ENCODE measurements at places on chromosomes 6 and 20.

DNA sequence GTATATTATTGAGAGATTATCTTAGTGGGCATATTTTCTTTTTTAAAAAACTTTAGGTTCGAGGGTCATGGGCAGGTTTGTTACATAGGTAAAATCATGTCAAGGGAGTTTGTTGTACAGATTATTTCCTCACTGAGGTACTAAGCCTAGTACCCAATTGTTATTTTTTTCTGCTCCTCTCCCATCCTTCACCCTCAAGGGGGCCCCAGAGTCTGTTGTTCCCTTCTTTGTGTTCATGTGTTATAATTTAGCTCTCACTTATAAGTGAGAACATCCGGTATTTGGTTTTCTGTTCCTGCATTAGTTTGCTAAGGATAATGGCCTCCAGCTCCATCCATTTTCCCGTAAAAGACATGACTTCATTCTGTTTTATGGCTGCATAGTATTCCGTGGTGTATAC is 247.9 kb upstream of the RAB32 start:
- no peak for DNase-seq

DNA sequence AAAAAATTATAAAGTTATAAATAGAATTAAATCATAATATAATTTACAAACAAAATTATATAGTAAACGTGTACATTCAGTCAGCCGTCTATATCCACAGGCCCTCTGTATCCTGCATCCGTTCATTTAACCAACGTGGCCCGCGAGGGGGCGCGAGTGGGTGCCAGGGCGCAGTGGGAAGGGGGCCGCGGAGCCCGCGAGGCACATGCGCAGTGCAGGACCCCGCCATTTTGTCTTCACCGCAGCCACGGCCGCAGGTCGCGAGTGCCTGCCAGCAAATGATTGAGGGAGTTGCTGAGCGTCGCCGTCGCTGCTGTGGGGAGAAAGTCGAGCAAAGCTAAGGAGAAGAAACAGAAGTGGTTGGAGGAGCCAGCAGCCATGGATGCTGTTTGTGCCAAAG is 53.4 kb upstream of the ECI2 start:
- DNase-seq, result no peak

DNA sequence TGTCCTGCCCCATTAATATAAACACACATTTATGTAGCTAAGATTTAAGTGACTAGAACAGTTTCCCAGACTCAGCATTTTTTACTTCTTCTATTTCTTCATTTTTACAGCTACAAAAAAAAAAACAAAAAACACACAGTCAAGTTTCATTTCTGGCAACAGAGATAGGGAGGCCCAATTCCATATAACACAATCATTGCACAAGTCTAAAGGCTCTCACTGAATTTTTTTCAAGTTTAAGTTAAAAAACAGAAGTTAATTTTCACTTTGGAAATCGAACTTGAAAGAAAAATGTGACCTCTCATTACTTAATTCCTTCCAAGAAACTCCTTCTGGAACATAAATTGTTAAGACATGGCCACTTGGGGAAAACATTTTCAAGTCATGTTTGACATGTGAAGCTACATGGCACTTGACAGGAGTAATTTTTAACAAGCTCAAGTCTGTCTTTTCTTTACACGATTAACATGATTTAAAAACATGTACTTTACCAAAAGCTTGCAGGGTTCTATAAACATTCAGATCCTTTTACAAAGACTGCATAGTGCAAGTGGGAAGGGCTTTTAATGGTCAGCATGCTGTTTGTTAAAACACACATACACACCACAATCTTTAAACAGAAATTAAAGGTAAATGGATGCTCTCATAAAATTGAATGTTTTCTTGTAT is 100.1 kb upstream of the CCDC28A start:
- DNase-seq, result no peak

- peak; percentile 64 for DNase-seq
These were observed 2.3 kb upstream of the OCSTAMP start for GRCh38 chr20:46552460-46553420.

DNA sequence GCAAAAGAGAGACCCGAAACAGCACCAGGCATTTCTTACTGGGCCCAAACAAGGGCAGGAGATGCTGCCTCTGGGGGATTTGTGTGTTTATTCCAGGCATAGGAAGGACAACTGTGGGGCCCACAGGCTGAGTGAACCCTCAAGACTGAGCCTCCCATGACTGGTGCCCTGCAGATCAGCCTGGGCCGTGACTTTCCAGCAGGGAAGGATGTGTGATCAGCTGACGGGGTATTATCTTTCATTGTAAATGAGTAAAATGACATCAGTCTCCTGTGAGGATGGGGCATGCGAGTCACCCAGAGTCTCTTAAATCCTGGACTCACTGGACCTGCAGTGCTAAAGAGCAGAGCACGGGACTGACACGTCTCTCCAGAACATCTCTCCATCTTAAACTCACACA is 3.9 kb upstream of the TEAD3 start:
- no peak for DNase-seq

GRCh38 chr6:24428615-24429014 is 25.9 kb downstream of the MRS2 start:
- DNase-seq, result no peak

DNA sequence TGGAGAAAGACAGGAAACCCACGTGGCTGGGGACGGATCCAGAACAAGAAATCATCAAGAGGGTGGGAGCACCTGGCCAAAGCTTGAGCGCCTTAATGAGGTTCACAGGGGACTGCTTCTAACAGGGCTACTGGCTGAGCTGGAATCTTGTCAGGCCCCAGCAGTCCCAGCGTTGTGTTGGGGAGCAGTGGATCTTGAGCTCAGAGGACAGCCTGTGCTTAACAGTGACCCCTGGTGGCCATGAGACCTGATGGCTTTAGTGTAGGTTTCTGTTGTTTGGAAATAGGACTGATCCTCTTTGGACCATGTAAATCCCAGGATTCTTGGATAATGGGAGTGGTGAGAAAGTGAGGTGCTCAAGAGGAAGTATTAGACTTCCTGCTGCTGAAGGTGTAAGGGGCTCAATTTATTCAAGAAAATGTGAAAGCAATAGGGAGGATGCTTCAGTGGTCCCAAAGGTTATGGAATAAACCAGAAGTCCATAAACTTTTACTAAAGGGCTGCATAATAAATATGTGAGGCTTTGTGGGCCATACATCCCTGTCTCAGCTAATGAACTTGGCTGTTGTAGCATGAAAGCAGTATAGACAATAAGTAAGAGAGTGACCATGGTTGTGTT is 216.2 kb downstream of the NFATC2 start:
- no peak for DNase-seq

DNA sequence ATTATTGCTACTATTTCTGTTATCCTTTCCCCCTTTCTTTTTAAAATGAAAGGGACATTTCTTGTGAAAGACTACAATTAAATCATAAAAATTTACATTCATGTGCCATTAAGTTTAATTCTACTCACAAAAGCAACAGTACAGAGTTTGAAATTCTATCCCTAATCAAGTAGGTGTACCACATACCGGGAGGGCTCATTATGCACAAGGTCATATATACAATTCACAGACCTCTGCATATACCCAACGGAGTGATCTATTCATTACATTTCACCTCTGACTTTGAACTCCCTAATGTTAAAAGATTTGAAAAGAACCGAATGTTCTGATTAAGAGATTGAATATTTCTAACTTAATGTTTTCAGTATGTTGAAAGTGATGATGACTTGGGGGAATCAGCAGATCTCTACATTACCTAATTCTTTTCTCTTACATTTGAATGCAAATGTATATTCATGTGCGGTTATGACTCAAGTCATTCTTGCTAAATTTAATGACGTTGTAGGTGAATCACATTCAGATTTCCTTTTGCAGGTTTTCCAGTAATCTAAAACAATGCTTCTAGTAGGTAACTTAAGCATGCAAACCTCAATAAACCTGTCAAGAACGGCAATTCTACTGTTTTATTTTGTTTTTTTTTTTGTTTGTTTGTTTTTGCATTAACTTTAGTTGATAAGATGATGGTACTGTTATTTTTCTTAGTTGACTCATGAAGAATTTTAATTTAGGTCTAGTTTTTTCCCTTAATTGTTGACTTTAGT is 7.3 kb downstream of the EYA4 start:
- DNase-seq, result no peak

DNA sequence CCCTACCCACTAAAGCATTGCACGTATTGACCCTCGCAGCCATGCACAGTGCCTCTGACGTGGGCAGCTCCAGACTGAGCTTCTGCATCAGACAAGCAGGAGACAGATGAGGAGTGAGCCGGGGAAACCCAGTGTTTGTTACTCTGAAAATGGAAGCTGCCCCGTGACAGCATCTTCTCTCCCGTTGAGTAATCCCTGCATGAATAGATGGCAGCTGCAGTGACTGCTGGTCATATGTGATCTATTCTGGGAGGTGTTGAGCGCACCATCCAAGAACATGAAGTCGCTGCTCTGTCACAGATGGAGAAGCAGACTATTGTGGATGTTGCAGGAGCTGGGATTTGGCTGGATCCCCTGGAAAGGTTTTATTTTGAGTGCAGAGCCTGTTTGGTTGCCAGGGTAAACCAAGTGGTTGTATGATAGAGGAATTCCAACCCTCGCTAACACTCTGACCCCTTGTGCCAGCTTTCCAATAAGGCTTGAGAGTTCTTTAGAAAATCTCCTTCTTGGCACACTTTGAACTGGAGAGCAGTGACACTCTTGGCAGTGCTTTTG is 242.2 kb downstream of the NRN1 start:
- DNase-seq, result no peak

GRCh38 chr6:71130277-71130676 is 158.3 kb upstream of the OGFRL1 start:
- no peak for DNase-seq

- no peak for DNase-seq
These were observed at the start of gene COL11A2 for GRCh38 chr6:33192105-33192646. COL11A2 (minus strand) TSS chr6:33192467; CDS start chr6:33192240, 227 bp downstream.

GRCh38 chr6:42199106-42199981 is 4.6 kb upstream of the GUCA1B start:
- DNase-seq, result no peak

DNA sequence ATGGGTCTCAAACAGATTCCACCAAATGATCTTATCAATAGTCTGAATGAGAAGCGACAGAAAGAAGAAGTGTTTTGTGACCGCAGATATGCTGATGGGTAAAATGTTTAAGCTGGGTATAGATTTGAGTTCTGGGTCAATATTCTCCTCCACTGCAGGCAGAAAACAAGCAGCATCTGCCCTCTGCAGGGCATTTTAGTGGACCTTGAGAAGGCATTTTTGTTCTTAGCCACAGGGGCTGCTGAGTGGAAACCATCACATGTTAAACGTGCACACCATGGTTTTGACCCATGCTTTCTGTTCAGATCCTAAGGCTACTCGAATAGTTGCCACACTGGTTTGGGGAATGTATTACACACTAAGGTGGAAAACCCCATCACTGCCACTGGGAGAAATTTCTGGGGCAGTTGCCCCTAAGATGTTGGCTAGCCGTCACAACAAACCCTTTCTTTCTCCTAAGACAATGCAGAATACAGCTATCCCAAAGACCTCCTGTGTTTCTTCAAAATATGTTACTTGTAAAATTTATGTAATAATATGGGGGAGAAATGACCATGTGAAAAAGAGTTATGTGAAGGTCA is 5.5 kb downstream of the POU3F2 start:
- DNase-seq, result no peak

GRCh38 chr6:155738602-155739105 is 283.0 kb upstream of the NOX3 start:
- no peak for DNase-seq

DNA sequence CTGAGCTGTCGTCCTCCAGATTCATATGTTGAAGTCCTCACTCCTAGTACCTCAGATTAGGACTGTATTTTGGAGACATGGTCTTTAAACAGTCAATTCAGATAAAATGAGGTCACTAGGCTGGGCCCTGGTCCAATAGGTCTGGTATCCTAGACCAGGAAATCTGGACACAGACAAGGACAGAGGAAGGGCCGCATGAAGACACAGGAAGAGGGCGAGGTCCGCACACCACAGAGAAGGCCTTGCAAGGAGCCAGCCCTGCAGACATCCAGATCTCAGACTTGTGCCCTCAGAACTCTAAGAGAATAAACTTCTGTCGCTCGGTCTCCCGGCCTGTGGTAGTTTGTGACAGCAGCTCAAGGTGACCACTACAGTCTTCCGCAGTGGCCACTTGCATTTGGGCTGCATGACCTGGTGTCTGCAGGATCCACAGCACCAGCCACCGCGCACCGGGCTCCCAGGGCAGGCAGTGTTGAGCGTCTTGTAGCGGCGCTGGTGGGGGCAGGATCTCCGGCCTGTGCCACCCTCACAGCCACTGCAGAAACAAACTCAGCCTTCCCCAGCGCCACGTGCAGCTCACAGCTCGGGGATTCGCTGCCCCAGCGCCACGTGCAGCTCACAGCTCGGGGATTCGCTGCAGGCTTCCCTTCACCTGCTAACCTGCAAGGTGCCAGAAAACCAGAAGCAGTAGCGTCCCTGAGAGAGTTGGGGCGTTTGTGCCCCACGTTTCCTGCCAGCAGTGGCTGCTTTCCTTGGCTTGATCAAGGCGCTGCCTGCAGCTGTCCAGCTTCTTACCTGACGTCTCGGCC is 6.0 kb upstream of the RBM38 start:
- no peak for DNase-seq

DNA sequence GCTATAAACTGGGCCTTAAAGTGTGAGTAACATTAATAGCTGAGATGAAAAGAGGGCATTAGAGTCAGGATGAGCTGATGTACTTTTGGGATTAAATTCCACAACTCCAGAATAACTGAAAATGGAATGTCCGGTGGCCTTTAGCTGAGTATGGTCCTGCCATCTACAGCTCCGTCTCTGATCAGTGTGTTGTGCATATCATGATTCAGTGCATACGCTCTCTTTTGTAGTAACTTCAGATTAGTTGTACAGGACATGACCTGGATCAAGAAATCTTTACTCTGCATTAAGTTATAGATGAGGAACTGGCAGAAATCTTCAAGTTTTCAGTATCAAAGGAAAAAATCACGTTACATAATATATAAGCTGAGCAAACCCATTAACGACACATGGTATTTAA is 92.4 kb downstream of the MTFR2 start:
- no peak for DNase-seq

DNA sequence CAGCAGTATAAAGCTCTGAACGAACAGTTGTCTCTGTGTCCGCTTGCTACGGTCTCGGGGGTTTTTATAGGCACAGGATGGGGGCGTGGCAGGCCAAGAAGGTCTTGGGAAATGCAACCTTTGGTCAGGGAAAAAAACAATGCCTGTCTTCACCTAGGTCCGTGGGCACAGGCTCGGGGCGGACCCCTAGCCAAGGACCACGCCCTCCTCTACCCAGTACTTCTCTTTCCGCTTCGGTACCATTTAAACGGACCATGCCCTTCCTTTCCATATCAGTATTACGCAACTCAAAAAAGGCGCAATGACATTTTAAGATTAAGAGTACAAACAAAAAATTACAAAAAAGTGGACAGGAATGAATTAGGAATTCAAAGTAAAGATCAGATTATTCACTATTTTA is 44.3 kb upstream of the SLC17A4 start:
- DNase-seq, result no peak

DNA sequence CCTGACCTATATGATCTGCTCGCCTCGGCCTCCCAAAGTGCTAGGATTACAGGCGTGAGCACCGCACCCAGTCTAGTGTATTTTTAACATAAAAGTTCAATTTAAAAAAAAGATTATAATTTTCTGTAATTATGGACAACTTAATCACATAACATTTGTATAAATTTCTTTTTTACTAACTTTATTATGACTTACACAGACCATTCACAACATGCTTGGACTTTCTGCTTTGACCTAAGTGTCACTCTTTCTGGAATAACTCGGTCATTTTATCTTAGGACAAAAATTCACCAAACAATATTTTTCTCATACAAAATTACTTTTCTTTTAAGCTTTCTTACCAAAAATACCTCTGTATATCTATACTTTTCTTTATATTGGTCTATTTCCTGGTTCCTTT is 15.4 kb upstream of the IL22RA2 start:
- no peak for DNase-seq

Data from SIG-M5 (cell line).